Spinal cord (tissue), 10 donors: ENCODE measurements at places on chromosomes 12 and 14. TPM values are rescaled to one million over a fixed set of nuclear protein-coding genes. Genes with fewer than 3 reads are reported as not detected.

- DNase-seq, result no peak
Measured at GRCh38 chr12:111257435-111257902, 111.4 kb downstream of the PHETA1 start.

- DNase-seq, result no peak
Measured at GRCh38 chr12:91434081-91434480, 251.5 kb upstream of the DCN start.

DNA sequence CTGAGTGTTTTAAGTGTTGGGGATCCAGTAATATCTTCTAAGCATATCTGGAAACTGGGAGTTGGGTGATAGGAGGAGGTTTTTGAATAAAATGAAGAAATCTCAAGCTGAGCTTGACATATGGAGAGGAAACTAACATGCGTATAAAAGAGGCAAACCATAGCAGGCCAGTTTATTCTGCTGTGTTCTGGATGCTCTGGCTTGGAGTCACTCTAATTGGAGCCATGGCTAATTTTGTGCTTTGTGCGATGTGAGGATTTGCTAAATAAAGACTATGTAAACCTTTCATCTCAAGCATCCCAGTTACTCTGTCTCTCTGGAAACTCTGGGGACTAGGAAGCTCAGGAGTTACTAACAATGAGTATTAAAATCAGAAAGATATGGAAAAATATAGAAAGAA is 66.5 kb downstream of the ATF7IP start:
- DNase-seq, result no peak

DNA sequence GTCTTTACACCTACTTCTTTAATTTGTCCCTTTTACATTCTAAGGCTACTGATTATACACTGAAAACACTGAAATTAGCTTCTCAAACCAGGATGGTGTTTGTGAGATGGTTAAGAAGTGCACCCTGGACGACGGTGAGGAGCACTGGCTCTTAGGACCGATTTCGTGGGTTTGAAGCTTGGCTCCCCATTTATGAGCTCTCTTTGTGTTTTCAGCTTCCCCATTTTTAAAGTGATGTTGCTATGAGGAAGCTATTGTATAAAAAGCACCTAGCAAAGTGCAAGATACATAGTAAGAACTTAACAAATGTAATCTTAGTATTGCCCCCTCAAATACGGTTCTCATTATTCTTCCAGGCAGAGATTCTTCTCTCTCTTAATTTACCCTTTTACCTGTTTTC is 4.7 kb downstream of the NFYB start:
- DNase-seq, result no peak

GRCh38 chr12:18165422-18165871 is 75.5 kb upstream of the RERGL start:
- DNase-seq, result no peak

DNA sequence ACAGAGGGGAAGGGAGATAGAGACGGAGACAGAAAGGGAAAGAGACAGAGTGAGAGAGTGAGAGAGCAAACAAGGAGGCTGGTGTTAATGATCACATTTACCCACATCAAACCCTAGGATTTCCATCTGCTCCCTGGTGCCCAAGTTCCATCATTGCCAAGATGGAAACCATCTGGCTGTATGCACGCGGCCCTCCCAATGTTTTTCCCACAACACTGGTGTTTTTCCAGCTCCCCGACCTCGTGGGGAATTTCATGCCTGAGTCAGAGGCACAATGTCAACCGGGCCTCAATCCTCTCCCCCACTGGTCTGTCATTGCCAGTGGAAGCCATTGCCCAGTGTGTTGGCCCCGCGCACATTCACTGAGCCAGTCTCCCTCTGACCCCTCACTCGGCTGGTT is 19.9 kb upstream of the BDKRB2 start:
- DNase-seq, result no peak

- DNase-seq, result no peak
Measured at GRCh38 chr12:47193066-47193465, 113.3 kb upstream of the AMIGO2 start.

DNA sequence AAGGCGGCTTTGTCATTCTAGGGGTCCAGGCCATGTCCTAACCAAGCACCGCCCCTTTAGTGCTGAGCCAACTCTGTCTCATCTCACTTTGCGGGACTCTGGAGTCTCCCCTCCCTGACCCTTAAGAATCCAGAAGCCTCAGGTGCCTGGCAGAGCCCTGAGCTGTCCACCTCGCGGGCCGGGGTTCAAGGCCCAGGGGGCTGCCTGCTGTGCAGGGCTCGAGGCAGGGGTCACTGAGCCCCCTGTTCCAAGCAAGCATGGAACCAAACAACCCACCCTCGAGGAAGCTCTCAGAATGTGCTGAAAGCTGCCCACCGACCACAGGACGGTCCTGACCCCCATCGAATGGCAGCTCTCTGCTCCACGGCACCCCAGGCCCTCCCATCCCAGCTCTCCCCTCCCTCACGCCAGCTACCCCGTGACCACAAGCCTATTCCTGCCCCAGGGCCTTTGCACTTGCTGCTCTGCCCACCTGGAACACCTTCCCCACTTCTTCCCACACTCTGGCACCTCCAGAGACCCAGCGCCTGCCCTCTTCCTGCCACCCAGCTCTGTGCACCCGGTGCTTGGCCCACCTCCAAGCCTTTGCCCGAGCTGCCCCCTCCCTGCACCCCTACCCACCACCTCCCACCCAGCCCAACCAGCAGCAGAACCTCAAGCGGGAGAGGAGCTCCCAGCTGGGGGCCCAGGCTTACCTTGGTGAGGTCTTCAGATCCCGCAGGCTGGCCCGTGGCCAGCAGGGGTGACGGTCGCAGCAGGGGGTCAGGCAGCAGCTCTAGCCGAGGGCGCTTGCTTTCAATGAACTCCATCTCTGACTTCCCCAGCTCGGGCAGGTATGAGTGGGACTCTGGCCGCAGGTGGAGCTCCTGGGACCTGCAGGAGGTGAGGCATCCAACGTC is 84.3 kb downstream of the NCOR2 start:
- no peak for DNase-seq

- no peak for DNase-seq
Measured at GRCh38 chr12:43362910-43363694, 188.9 kb downstream of the ADAMTS20 start.

DNA sequence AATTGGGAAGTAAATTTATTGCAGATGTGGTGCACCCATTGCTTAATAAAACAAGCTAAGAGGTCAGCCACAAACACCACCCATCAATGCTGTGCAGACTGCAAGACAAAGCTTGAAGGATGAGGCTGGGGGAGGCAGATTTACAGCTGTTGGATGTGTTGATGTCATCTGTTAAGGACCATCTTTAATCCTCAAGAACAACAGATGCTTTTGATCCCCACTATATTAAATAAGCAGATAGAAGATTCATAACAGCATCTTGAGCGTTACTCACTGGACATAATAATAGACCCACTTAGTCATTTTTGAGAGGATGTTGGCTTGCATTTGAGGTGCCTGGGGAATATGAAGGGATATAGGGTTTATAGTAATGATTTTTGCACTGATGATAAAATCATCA is 58.8 kb downstream of the GPR68 start:
- no peak for DNase-seq

DNA sequence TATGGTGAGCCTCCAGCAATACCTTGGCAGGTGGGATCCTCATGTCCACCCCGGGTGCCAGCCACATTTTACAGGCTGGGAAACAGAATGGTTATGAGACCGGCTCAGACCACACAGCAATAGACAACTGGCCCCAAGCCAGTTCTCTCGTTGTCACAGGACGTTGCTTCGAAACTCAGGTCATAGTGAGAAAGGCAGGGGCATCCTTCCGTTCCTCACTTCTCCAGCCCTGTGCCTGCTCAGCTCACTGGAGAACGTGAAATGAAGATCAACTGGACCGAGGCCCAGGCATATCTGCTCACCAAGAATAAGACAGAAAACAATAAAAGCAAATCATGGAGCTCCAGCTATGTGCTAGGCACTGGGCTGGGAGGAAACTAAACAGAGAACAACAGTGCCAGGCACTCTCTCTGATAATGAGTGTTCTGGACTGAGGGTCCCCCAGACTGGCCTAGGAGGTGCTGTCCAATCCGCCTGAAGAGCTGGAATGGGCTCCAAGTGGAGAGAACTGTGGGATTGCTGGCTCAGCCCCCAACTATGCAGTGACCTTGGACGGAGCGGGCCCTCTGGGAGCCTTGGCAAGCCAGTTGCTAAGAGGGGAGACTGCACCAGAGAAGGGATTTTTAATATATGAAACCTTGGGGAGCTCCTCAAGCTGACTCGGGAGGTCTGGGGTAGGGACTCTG is 18.8 kb upstream of the FAIM2 start:
- DNase-seq, result no peak

GRCh38 chr14:24441904-24442239 is 704 bp downstream of the SDR39U1 start:
- no peak for DNase-seq

GRCh38 chr12:52145228-52146088 is 46.4 kb downstream of the KRT80 start:
- DNase-seq, result no peak

DNA sequence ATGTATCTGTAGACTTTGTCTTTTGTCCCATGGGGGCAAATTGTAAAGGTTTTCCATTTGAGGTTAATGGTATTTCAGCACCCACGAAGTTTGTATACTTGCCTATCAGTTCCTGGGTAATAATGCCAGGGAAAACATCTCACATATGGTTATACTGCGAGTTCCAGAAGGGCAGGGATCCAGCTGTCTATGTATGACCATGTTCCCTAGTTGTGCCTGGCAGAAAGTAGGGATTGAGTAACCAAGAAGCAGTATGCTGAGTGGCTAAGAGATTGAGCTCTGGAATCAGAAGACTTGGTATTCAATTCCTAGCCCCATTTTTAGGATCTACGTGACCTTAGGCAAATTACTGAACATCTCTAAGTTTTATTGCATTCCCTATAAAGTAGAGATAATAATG is 173.2 kb upstream of the PWP1 start:
- DNase-seq, result no peak

GRCh38 chr12:88185988-88186387 is 43.9 kb downstream of the TMTC3 start:
- DNase-seq, result no peak

DNA sequence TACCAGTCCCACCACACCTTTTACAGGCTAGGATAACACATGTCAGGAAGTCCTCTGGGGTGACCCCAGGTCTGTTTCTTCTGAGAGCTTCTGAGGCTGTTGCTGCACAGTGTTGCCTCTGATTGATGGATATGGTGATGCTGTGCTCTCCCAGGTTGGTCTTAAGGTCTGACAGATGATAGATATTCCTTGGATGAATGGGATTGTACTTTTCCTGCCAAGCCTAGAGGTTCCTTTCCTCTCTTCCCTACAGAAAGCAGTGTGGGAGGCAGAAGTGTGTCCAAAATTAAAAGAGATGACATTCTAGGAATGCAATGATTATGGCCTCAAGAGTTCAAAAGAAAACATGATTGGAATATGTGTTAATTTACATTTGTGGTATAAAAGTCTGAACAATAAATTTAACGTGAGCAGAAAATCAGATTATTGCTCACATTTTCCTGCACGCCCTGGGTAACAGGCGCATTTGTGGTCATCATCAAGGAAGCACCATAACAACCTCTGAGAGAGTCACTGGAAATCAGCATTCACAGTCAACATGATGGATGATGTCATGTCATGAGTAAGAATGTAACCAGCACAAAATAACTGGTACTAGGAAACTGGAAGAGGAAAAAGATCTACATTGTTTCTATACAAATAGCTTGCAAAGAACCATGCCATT is 73.7 kb downstream of the BBS10 start:
- DNase-seq, result no peak

GRCh38 chr14:71621980-71622605 is 310.1 kb upstream of the RGS6 start:
- no peak for DNase-seq

GRCh38 chr12:113601656-113602263 is 130.1 kb upstream of the LHX5 start:
- no peak for DNase-seq

GRCh38 chr14:53599221-53599945 is 357.2 kb downstream of the BMP4 start:
- DNase-seq, result no peak

The ADGRD1 gene
- polyA plus RNA-seq, result 11.4 TPM

The HCAR1 gene
- polyA plus RNA-seq, result 0.84 TPM

The FOS gene
- polyA plus RNA-seq, result 124 TPM

The JPH4 gene
- 132 TPM for polyA plus RNA-seq

The TSPAN19 gene
- polyA plus RNA-seq, result 1.8 TPM

The GCH1 gene
- 3.4 TPM for polyA plus RNA-seq

The KRT79 gene
- 1.4 TPM for polyA plus RNA-seq
